PC-9 (cell line): ENCODE measurements at places on chromosomes 3 and 15. TPM values are rescaled to one million over a fixed set of nuclear protein-coding genes. Genes with fewer than 3 reads are reported as not detected.

GRCh38 chr3:194685718-194686413 is at the start of gene FAM43A:
Gene FAM43A (plus strand): TSS chr3:194685883. CDS start chr3:194686827, 944 bp downstream.
- no peaks in the 10 kb centered on the region for H3K36me3 ChIP-seq
- H3K27me3 ChIP-seq: no peaks in the 10 kb centered on the region
- no peak within 1 kb of the TSS for H3K27ac ChIP-seq
- peaks cover 19% of the 10 kb centered on the region for H3K4me1 ChIP-seq
- H3K4me3 ChIP-seq: peak within 1 kb of the TSS; percentile 68

- no peak overlapping the region for H3K4me3 ChIP-seq
- peaks cover 4% of the 10 kb centered on the region; the same call in 1 of the 2 replicates for H3K36me3 ChIP-seq
- DNase-seq: no peak
- peaks cover 33% of the 10 kb centered on the region for H3K4me1 ChIP-seq
- no peak overlapping the region for H3K27ac ChIP-seq
- no peaks in the 10 kb centered on the region for H3K27me3 ChIP-seq
These were observed 9.9 kb downstream of the ARL6IP5 start for GRCh38 chr3:69094467-69095205.

GRCh38 chr15:100930306-100930848 is 11.2 kb downstream of the LRRK1 start:
- H3K27ac ChIP-seq: no peak overlapping the region
- H3K27me3 ChIP-seq: no peaks in the 10 kb centered on the region
- H3K4me1 ChIP-seq: 0 out of 2 replicates have a peak, but pooled peaks cover 13% of the 10 kb centered on the region
- 0 out of 2 replicates have a peak, but pooled peaks cover 11% of the 10 kb centered on the region for H3K36me3 ChIP-seq
- no peak overlapping the region for H3K4me3 ChIP-seq

DNA sequence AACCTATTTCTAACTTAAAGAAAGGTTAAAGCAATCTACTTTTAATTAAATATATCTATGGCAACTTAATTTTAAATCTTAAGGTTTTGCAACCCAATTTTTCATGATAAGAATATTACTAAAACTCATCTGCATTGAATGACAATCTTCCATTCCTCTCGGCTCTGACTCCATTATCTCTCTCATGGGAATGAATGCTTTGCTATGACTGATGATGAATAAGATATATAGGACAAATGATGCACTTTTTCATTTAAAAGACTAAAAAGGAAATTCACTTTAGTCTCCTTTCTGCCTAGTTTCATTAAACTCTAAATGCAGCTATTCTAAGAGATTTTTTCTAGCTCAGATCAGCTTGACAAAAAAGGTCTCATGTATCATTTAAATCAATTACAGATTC is 68.7 kb downstream of the GBE1 start:
- no peaks in the 10 kb centered on the region for H3K4me1 ChIP-seq
- no peaks in the 10 kb centered on the region for H3K36me3 ChIP-seq
- no peaks in the 10 kb centered on the region for H3K27me3 ChIP-seq
- DNase-seq: no peak
- H3K27ac ChIP-seq: no peak overlapping the region

GRCh38 chr15:73258271-73259108 is 110.3 kb downstream of the HCN4 start:
- no peaks in the 10 kb centered on the region for H3K36me3 ChIP-seq
- no peak overlapping the region for H3K4me3 ChIP-seq
- H3K4me1 ChIP-seq: no peaks in the 10 kb centered on the region
- DNase-seq: no peak
- no peak overlapping the region for H3K27ac ChIP-seq

DNA sequence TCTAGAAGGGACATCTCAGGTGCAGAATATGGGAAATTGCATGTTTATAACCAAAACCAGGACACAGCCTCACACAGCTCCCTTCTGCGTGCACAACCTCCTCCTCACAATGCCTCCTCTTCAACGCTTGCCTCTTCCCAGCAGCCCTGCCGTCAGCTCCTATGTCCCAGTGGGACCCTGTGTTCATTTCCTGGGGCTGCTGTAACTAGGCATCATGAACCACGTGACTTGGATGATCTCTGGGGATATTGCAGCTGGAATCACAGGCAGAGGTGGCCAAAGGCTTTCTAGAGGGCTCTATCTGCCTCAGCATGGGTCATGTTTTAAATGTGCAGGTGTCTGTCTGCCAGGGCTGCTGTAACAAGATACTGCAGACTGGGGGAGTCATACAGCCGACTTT is 375.3 kb downstream of the OCA2 start:
- H3K27me3 ChIP-seq: peaks cover 4% of the 10 kb centered on the region; the same call in 1 of the 2 replicates
- no peak overlapping the region for H3K27ac ChIP-seq
- H3K36me3 ChIP-seq: no peaks in the 10 kb centered on the region
- no peak overlapping the region for H3K4me3 ChIP-seq
- DNase-seq: no peak
- H3K4me1 ChIP-seq: no peaks in the 10 kb centered on the region

DNA sequence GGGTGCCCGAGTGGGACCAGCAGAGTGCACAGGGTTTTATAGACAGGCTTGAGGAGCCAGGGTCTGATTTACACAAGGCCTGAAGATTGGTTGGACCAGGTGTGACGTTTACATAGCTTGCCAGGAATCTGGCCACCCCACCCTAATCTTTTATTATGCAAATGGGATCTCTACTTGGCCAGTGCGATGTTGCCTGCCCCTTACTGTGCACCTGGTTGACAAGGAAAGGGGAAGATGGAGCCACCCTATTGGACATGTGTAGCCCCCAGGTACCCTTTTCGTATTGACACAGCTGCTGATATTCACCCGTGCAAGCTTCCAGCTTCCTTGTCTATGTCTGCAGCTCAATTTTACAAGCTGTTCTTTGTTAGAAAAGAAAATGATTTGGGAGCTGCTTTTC is 132.0 kb downstream of the ARNT2 start:
- H3K27ac ChIP-seq: no peak overlapping the region
- H3K4me3 ChIP-seq: no peak overlapping the region
- peaks cover 12% of the 10 kb centered on the region; the same call in 1 of the 2 replicates for H3K27me3 ChIP-seq
- DNase-seq: no peak
- no peaks in the 10 kb centered on the region for H3K4me1 ChIP-seq
- H3K36me3 ChIP-seq: no peaks in the 10 kb centered on the region

DNA sequence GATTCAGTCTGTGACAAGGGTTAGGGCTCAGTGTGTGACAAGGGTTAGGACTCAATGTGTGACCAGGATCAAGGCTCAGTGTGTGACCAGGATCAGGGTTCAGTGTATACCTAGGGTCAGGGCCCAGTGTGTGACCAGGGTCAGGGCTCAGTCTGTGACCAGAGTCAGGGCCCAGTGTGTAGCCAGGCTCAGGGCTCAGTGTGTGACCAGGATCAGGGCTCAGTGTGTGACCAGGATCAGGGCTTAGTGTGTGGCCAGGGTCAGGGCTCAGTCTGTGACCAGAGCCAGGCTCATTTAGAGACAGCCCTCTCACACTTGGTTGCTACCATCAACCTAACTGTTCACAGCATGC is 24.2 kb downstream of the LOXL1 start:
- peaks cover 23% of the 10 kb centered on the region for H3K36me3 ChIP-seq
- DNase-seq: no peak
- H3K4me1 ChIP-seq: peaks cover 4% of the 10 kb centered on the region
- H3K27me3 ChIP-seq: no peaks in the 10 kb centered on the region
- no peak overlapping the region for H3K27ac ChIP-seq

DNA sequence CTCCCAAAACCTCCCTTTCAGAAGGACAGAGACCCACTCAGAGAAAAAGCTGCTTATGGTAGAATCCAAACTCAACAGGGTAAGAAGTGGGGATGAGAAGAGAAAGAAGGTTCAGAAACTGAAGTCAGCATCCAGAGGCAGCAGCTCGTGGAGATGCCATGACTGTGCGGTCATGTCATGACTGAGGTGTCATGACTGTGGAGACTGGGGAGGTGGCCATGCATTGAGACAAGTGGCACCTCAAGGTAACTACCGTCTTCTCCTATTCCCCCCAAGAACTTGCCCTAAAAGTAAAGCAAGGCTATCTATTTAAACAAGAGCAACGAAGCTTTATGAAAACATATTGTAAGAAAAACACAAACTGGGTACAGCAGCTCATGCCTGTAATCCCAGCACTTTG is 15.1 kb downstream of the CHRNA3 start:
- no peak overlapping the region for H3K4me3 ChIP-seq
- H3K36me3 ChIP-seq: no peaks in the 10 kb centered on the region
- no peak overlapping the region for H3K27ac ChIP-seq
- no peaks in the 10 kb centered on the region for H3K4me1 ChIP-seq

GRCh38 chr15:51104512-51104911 is 9.8 kb upstream of the TNFAIP8L3 start:
- no peaks in the 10 kb centered on the region for H3K4me1 ChIP-seq
- H3K27me3 ChIP-seq: no peaks in the 10 kb centered on the region; the same call in 1 of the 2 replicates
- no peak overlapping the region for H3K27ac ChIP-seq
- no peaks in the 10 kb centered on the region for H3K36me3 ChIP-seq
- DNase-seq: no peak
- H3K4me3 ChIP-seq: no peak overlapping the region

DNA sequence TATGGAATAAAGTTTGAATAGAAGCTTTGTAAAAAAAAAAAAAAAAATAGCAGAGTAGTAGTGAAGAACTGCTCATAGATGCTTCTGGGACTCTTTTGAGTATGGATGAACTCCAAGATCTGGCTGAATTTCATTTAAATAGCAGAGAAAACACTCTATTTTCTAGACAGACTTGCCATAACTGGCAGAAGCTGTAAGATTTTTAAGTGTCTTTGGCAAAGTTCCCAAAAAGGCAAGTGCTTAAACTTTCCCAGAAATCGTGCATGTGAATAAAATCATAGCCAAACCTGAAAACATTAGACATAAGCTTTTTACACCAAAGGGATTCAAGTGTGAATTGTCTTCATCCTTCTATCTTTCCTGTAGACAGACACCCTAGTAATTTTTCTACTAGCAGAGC is 110.3 kb upstream of the MITF start:
- H3K36me3 ChIP-seq: no peaks in the 10 kb centered on the region
- no peaks in the 10 kb centered on the region for H3K27me3 ChIP-seq
- no peak overlapping the region for H3K4me3 ChIP-seq
- no peak overlapping the region for H3K27ac ChIP-seq

- H3K4me3 ChIP-seq: no peak overlapping the region
- no peaks in the 10 kb centered on the region for H3K36me3 ChIP-seq
- H3K4me1 ChIP-seq: no peaks in the 10 kb centered on the region
- H3K27ac ChIP-seq: no peak overlapping the region
- no peak for DNase-seq
These were observed 34.7 kb downstream of the KLHL25 start for GRCh38 chr15:85760049-85760448.

ITIH4 gene
- total RNA-seq: 2.5 and 3.2 TPM in 2 replicates

- no peak overlapping the region for H3K4me3 ChIP-seq
- no peak overlapping the region for H3K27ac ChIP-seq
- no peaks in the 10 kb centered on the region for H3K4me1 ChIP-seq
- no peaks in the 10 kb centered on the region for H3K27me3 ChIP-seq
- peaks cover 16% of the 10 kb centered on the region for H3K36me3 ChIP-seq
These were observed 33.4 kb downstream of the CDV3 start for GRCh38 chr3:133606902-133607301.

DNA sequence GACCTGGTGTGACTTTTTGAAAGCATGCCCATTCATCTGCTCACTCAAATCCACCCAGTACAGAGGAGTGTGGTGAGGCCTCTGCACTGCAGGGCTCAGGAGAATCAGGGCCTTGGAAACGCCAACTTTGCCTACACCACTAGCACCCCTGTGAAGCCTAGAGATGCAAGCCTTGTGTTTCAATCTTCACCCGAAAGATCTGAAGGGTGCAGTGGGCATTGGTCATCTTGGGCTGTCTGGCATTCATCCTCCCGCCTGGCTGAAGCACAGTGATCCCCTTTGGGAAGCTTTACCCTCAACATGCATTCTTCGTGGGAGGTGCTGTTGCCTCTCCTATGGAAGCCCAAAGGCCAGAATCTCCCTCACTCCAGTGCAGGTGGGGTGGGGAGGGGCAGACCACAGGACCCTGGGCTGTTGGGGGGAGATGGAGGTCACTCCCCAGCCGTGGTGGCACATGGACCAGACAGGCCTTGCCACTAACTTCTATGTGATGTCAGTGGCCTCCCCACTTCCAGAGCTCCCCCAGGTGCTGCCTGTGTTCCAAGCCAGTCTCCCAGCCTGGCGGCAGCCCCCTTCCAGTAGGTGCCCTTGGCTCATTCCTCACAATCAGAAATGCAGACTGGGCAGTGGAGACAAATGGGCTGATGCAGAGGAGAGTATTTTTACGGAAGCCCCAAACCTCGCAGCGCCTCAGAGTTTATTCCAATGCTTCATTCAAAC is 92.5 kb downstream of the ADAMTS17 start:
- no peak overlapping the region for H3K4me3 ChIP-seq
- H3K27ac ChIP-seq: no peak overlapping the region
- no peak for DNase-seq

DUOXA2 gene
- total RNA-seq: not detected in 2 replicates

DNA sequence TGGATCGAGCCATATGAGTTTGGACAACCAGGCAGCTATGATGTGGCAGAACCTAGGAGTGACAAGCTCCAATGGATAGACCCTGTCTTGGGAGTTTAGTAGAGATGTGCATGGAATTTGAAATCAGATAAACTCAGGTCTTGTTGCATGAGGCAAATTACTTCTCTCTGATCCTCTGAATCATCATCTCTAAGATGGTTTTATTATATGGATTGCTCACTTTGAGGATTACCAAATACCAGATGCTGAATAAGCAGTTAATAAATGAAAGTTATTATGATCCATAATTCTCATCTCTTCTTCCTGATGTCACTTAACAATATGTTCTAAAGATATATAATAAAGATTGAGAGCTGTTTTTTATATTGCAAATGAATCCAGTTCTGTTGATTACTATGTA is 622.2 kb downstream of the NTRK3 start:
- H3K4me1 ChIP-seq: no peaks in the 10 kb centered on the region
- no peak overlapping the region for H3K27ac ChIP-seq

DNA sequence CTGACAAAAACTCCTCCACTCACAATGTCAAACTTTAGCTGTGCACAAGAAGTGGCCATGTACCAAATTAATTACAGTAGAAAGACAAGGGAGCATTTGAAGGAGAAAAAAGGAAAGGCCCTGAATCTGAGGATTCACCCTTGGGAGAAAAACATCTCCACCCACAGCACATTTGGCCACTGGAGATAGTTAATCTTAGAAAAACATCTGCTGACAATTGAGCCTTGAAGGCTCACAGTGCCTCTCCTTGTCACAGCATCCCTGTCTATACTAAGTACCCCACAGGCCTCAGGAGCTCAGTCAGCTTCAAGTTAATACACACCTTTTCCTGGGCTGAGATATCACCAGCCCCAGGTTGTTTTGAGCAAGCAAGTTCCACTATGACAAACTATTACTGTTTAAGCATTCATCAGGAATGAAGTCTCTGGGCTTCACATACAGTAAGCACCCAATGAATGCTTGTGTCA is 78.1 kb upstream of the SETMAR start:
- DNase-seq: no peak
- H3K4me1 ChIP-seq: no peaks in the 10 kb centered on the region
- H3K27me3 ChIP-seq: no peaks in the 10 kb centered on the region
- H3K4me3 ChIP-seq: no peak overlapping the region
